ENCODE measurements at places on chromosomes 1 and 21. TPM values are rescaled to one million over a fixed set of nuclear protein-coding genes. Genes with fewer than 3 reads are reported as not detected.

GRCh38 chr1:41442697-41443251 lies 41.7 kb downstream of the EDN2 start:
- DNase-seq, result no peak

DNA sequence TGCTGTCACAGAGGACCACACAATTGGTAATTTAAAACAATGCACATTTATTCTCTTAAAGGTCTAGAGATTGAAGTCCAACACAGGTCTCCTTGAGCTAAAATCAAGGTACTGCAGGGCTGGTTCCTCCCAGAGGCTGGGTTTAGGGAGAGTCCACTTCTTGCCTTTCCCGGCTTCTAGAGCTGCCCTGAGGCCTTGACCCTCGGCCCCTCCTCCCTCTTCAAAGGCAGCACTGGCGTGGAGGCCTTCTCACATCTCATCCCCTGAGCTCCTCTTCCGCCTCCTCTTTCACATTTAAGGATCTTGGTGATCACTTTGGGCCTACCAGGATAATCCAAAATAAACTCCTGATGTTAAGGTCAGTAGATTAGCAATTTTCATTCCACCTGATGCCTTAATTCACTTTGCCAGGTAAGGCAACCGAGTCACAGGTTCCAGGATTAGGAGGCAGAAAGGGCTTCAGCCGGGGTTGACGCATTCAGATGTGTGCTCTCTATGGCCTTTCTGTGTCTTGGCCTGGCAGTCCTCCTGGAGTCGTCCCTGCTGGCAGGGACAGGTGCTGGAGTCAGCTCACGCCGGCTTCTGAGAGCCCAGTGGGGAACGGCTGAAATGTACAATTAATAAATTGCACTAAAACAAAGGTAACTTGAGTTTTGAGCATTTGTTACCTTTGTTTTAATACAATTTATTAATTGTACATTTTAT lies 61.2 kb upstream of the ABCG1 start:
- DNase-seq, result no peak

The HSD3B1 gene
- not detected for total RNA-seq

The C1orf185 gene
- total RNA-seq, result not detected

DNA sequence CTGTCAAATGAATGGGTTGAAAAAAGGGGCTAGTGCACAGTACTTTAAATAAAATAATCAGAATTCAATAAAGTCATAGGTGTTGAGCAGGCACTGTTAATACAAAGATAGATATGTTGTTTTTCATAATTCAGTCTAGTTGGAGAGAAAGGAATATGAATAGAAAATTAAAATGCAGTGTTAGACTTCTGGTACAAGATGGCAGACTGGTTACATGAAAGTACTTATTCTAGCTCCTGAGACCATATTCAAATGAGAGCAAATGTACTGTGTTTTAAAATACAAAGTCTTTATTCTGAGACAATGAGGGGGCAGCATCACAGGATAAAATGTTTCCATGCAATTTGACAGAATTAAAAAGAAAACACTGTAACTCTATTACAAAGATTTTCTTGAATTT lies 542.1 kb downstream of the COL11A1 start:
- no peak for DNase-seq

- no peak for DNase-seq
Measured at GRCh38 chr21:35861661-35862060, 198.7 kb downstream of the SETD4 start.

GRCh38 chr1:41291195-41291594 lies 49.1 kb upstream of the SCMH1 start:
- DNase-seq, result no peak

The KRTAP12-2 gene
- not detected for total RNA-seq

The WDTC1 gene
- 51.4 TPM for total RNA-seq

- no peak for DNase-seq
Measured at GRCh38 chr1:4411862-4412261, 242.5 kb upstream of the AJAP1 start.

- no peak for DNase-seq
Measured at GRCh38 chr21:44489962-44490361, 34.7 kb downstream of the LRRC3 start.
